ENCODE measurements at places on chromosomes 7 and 10.

- DNase-seq: no peak
Measured at GRCh38 chr7:131328377-131329175, 900 bp downstream of the MKLN1 start.

DNA sequence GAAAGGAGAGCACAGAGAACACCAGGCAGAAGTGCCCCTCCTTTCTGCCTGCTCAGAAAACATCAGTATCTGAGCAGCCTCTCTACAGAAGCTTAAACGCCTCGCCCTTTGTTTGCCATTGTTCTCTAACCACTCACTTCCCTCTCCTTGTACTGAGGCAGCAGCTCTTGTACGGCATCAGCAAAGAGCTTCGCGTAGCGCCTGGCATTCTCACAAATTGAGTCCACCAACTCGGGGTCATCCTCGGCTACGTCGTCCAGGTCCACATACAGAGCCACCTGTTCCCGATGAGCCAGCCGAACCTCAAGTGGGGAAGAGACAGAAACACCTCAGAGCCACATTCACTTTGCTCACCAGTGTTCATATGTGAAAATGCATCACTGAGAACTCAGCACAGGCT, 1.7 kb downstream of the MCM7 start:
- no peak for DNase-seq

- no peak for DNase-seq
Measured at GRCh38 chr7:120998520-120998919, 10.0 kb downstream of the CPED1 start.

DNA sequence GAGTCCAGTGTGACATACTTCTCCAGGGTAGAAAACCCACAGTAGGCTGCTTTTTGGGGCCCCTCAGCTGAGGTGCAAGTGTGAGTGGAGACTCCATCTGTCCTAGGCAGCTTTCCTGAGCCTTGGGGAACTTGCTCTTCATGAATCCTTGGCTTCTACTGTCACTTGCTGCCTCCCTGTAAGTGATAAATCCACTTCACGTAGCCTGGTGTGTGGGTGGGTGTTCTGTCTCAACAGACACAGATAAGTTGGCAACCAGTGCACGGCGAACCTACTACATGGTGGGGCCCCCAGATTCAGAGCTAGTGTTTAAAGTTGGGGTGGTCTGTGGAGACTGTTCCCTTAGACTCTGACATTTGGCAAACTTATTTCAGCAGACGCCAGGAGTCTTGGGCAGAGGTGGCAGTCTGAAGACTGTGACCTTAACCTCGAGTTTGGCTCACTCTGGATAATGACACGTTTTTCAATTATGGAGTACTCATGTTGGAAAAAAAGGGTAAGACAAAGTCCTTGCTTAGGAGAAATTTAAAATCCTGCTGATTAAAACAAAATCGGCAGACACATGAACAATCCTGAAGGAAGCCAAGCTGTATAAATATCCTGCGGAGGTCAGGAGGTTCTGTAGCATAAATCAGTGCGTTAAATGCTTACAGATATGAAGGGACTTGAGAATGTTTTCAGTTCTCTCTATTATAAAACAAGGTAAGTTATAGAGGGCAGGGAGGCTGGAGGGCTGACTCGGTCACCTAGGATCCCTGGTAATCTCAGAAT, 376.9 kb downstream of the PHTF2 start:
- no peak for DNase-seq

DNA sequence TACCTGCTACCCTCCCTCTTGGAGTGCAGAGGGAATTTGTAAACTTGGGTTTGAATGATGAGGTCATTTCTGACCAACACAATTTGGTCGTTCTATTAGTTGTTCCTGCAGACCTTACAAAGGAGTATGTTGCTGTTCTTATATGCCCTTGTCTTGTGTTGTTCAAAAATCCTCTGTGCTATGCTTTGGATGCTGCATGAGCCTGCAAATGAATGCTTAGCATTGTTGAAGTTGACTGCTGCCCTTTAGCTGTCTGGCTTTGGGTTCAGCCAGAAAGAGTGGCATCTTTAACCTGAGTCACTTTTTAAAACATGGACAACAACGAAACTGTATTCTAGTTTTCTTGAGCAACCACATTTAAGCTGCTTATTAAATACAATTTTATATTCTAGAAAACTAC, 80.3 kb downstream of the SND1 start:
- DNase-seq: no peak

- no peak for DNase-seq
Measured at GRCh38 chr10:86712317-86712707, 44.0 kb downstream of the LDB3 start.

GRCh38 chr10:132607491-132607890, 69.9 kb downstream of the INPP5A start:
- no peak for DNase-seq

GRCh38 chr7:23268746-23269145, 22.2 kb downstream of the GPNMB start:
- no peak for DNase-seq

- DNase-seq: no peak
Measured at GRCh38 chr7:56046721-56047445, 4.4 kb downstream of the PSPH start.

GRCh38 chr10:93516006-93516380, 19.6 kb downstream of the CEP55 start:
- no peak for DNase-seq

DNA sequence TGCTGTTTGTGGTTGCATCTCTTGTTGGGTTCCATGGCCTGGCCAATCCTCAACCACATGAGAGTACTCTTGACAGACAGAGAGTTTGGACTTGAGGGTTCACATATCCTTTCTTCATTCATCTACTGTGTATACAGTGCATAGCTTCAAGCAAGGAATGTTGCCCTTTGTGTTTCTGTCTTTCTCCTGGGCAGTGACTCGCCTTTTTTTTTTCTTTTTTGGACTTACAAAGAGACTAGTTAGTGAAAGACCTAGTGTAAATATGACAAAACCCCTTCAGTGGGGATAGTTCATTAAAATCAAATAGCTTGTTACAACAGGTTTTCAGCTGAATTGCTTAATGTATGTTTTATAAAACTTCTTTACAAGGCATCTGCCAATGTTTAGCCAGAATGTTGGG, 290.2 kb downstream of the FGFR2 start:
- DNase-seq: no peak

DNA sequence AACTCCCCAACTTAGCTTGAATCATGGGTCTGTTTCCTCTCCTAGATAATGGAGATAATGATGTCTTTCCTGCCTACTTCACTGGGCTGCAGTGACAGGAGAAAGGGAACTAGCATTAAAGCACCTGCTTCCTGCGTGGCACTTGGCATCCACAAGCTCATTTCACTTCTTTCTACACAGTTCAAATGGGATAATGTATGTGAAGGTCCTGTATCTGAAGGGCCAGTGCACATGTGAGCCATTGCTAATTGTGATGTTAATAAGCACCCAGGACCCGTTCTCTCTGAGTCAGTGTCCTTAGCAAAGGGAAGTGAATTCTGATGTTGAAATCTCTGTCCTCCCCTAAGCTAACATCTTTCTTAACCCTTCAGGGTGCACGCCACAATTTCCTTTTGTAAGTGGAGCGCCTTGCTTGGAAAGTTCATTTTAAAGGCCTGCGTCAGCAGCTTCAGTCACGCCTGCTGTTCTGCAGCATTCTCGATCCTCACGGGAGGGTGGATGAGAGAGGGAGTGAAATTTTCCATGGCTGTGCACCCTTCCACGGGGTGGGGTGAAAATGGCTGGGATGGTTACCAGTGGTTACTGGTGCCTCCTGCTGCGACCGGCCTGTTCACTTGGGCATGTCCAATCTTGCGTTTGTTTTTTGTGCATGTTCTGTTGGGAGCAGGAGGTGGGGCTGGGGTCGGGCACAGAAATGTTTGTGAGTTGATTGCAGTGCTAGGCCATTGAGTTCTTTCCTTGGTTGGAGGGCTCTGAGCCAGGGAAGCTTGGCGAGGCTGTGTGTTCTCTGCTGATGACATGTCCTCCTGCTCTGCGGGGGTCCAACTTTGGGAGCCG, 59.2 kb downstream of the HK1 start:
- DNase-seq: peak; percentile 60

- no peak for DNase-seq
Measured at GRCh38 chr7:111292026-111292470, 201.1 kb downstream of the LRRN3 start.

DNA sequence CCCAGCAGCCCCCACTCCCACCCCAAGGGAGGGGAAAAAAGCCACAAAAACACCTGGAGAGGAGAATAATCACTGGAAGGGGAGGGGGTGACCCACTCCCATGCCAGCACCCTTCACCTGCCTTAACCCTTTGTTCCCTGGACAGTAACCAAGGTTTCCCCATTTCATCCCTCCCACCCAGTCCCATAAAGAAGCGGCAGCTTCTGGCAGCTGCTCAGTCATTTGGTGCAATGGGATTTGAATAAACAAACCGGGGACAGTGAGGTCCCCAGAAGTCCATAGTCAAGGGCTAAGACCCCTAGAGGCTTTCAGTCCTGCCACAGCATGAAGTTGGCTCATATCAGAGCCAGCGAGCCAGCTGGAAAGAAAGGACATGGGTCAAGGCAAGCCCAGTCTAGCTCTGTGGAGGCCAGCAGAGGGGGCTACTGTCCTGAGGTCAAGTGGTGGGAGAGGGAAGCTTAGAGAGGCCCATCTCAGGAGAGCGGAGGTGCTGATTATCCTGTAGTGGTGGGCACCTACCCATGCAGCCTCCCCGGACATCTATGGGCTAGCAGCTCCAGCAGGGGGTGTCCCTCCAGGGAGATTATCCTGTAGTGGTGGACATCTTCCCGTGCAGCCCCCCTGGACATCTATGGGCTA, 58.9 kb upstream of the LBX1 start:
- DNase-seq: no peak

GRCh38 chr10:109250152-109250551, 673.2 kb downstream of the XPNPEP1 start:
- no peak for DNase-seq

DNA sequence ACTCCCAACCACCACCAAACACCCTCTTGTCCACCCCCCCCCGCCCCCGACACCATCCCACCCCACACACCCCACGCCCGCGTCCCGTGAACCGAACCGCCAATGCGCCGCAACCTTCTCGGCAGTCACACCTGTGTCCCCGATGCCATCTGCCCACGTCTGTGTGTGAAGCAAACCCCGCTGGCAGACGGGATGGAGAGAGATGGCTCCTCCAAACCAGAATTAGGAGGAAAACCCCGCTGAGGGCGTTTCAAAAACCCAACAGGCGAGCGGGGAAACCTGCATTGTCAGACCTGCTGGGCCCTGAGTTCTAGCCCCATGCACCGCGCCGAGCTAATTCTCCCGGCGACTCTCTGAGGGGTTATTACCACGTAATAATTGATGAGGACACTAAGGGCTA, 28.6 kb upstream of the KCNK18 start:
- no peak for DNase-seq

GRCh38 chr7:95718577-95719410, 53.6 kb upstream of the DYNC1I1 start:
- DNase-seq: no peak

- DNase-seq: no peak
Measured at GRCh38 chr10:1381339-1381738, 325.2 kb downstream of the WDR37 start.

GRCh38 chr7:2820508-2820934, 23.6 kb downstream of the GNA12 start:
- DNase-seq: peak; percentile 86

DNA sequence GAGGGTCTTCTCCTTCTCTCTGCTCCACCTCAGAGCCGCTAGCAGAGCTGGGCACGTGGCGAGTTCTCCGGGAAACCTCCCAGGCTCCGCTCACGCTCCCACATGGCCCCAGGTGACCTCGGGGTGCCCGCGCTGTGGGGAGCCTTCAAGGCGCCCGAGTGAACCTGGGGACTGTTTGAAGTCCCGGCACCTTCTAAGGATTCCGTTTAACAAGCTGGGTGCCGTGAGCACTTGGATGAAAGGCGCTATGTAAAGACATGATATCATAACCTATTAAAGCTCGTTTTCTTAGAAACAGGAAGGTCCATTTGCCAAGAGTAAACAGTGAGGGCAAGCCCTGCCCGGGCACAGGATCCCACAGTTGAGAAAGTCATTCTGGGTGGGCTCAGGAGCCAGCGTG, 15.8 kb upstream of the MYL10 start:
- DNase-seq: no peak

- no peak for DNase-seq
Measured at GRCh38 chr10:84065804-84066601, 73.3 kb upstream of the GHITM start.

- DNase-seq: no peak
Measured at GRCh38 chr7:93835702-93836101, 54.9 kb downstream of the TFPI2 start.

GRCh38 chr10:116146372-116147140, 126.5 kb downstream of the GFRA1 start:
- no peak for DNase-seq

DNA sequence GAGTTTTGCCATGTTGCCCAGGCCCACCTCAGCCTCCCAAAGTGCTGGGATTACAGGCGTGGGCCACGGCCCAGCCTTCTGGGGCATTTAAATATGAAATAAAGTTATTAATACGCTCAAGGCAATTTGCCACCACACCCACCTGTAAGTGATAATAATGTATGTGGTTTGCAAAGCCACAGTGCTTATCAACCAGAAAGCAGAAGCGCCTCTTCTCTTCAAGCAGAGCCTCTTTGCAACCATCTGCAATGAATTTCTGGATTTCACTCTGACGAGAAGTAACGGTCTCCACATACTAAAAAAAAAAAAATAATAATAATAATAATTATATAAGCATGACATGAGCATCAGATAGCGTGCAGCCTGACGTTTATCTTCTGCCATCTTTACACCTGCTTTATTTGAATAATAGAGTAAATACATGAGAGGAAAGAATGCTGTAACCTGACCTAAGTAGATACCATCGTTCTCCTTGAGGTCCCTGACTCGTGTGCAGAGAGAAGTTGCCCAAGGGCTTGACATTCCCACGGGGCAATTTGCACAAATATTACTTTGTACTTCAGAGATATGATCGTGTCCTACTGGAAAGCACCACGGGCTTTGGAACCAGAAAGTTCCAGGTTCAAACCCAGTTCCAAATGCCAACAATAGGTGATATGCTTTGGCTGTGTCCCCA, 34.0 kb downstream of the BRI3 start:
- DNase-seq: no peak

GRCh38 chr7:151784853-151785680, 91.8 kb downstream of the PRKAG2 start:
- DNase-seq: peak; percentile 17
